ENCODE measurements at places on chromosomes 7 and 10.

GRCh38 chr10:32120147-32120546 lies 63.9 kb upstream of the KIF5B start:
- DNase-seq, result no peak

DNA sequence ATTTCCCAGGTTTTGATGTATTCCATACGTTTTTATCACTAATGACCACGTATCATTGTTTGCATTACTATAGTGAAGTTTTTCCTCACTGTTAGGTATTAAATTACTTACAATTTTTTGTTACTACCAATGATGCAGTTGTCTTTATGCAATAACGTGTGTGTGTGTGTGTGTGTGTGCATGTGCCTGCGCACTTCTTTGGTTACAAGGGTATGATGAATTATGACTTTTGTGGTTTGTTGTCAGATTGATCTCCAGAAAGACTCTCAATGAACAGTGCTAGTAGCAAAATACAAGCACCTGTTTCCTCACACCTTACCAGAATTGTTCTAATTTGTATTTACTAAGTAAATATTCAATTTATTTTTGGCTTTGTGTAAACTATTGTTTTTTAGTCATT lies 51.5 kb downstream of the MCMBP start:
- DNase-seq, result no peak

DNA sequence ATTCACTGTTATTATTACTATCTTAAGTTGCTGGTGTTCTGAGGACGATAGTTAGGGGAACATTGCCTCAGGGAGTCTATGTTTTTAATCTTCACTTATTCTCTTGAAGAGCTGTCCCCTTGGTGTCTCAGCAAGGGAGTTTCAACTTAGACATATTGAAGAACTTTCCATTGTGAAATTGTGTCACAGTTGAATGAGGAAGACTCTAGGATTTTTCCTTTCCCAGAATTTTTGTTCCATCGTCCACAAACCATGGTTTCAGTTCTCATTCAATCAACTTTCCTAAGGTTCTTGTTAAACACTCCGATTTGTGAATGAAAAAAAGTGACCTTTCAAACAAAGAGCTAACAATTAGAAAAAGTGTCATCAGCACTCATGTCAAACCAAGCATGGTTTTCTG lies 128.3 kb downstream of the GATA3 start:
- DNase-seq, result no peak

GRCh38 chr7:25860275-25861163 lies 291.5 kb upstream of the NFE2L3 start:
- DNase-seq, result no peak

DNA sequence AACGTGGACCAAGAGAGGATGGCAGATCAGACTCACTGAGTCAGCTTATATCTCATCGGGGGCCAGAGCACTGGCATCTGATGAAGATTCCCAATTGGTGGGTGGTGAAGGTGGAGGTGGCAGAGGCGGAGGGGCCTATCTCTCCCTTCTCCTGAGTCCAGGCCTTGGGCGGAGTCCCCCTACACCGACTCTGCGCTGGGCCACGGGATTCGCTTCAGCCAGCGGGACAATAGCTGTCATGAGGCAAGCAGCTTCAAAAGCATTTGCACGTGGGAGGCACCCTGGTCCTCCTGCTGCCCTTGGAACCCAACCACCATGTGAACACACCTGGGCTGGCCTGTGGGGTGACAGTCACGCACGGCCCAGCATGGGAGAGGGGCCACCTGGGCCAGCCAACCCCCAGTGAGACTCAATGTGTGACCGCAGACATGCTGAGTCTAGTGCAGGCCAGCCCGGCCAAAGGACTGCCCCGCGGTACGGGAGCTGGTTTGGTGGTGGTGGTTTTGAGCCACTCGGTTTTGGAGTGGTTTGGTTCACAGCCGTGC lies 466.8 kb upstream of the FOXK1 start:
- DNase-seq, result no peak

All from cortex of kidney (tissue), 1 donor.